Neural crest cell (in vitro differentiated cells): ENCODE measurements at places on chromosomes 6 and 20. TPM values are rescaled to one million over a fixed set of nuclear protein-coding genes. Genes with fewer than 3 reads are reported as not detected.

Gene SLC26A8
- 0.14 and 0.33 TPM in 2 replicates for total RNA-seq

- peak; percentile 71 for DNase-seq
Measured at GRCh38 chr20:64038565-64039292, 2.7 kb downstream of the C20orf204 start.

GRCh38 chr6:4775494-4776130, 592 bp upstream of the CDYL start:
- no peak for DNase-seq

Gene SNHG17
- total RNA-seq = 64.9 and 65.5 TPM in 2 replicates

DNA sequence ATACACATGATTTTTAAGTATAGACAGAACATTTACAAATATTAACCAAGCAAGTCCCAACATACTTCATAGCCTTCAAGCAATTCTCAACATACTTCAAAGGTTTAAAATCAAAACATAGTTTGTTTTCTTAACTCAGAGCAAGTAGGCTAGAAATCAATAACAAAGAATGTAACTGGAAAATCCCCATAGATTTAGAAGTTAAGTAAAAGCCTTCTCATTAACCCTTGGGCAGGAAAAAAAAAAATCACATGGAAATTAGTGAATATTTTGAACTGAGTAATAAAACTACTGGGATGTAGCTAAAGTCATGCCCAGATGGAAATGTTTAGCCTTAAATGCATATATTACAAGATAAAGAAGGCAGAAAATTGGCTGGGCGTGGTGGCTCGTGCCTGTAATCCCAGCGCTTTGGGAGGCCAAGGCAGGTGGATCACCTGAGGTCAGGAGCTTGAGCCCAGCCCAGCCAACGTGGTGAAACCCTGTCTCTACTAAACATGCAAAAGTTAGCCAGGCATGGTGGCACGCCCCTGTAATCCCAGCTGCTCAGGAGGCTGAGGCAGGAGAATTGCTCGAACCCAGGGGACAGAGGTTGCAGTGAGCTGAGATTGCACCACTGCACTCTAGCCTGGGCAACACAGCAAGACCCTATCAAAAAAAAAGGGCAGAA, 316.1 kb downstream of the TAF4 start:
- DNase-seq = no peak

Gene ENPP4
- total RNA-seq = 3.3 and 3.6 TPM in 2 replicates

Gene BFSP1
- total RNA-seq = 3.9 and 4.2 TPM in 2 replicates

- DNase-seq = no peak
Measured at GRCh38 chr6:33726696-33727095, 15.2 kb upstream of the UQCC2 start.

Gene HNF4A
- total RNA-seq = not detected in 2 replicates

DNA sequence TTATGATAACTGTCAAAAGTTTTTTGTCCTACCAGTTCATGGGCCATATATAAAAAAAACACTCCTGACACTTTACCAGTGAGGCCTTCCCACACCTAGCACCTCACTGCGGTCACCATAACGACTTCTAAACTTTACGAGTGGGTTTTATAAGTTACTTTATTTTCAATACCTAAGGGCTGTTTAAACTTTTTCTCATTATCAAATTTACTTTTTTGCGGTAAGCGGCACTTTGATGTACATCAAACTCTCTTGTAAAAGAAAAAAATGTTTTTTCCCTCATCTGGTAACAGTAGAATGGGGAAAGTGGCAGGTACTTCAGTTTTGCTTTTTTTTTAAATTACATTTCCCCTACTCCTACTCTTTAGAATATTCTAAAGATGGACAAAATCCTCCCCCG, 36.2 kb downstream of the FYN start:
- DNase-seq = no peak

GRCh38 chr6:89270951-89271721, 44.0 kb downstream of the GABRR2 start:
- DNase-seq = no peak

GRCh38 chr20:32064667-32065066, 12.6 kb downstream of the HCK start:
- DNase-seq = no peak

- DNase-seq = no peak
Measured at GRCh38 chr6:47135772-47136171, 93.6 kb upstream of the ADGRF1 start.

DNA sequence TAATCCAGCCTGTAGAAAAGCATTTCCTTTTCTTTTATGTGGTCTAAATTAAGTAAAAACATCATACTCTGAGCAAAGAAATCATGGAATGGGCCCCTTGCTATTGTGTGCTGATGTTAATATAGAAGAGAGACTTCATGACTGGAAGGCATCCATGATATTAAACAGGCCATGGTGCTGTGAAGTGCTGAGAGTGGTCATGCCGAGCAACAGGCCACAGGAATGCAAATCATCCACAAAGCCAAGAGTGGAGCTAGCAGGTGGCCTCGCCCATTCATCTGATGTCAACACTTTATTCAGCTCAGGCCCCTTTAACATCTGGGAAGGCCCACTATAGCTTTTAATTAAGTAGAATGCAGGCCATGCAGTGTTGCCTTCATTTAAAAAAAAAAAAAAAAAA, 115.2 kb upstream of the HMGCLL1 start:
- peak; percentile 3 for DNase-seq

Gene FNDC11
- 1.5 and 1.9 TPM in 2 replicates for total RNA-seq

GRCh38 chr6:39357998-39358686, 35.6 kb upstream of the KCNK16 start:
- no peak for DNase-seq

GRCh38 chr20:19110881-19111460, 101.5 kb upstream of the SLC24A3 start:
- no peak for DNase-seq

GRCh38 chr6:111644893-111645430, 39.3 kb upstream of the TRAF3IP2 start:
- DNase-seq = no peak

GRCh38 chr6:89927791-89928550, 33.7 kb downstream of the GJA10 start:
- DNase-seq = no peak

Gene MCCD1
- total RNA-seq = not detected in 2 replicates

Gene BTNL2
- not detected in 2 replicates for total RNA-seq

Gene SRSF12
- total RNA-seq = 21.9 and 23.5 TPM in 2 replicates

DNA sequence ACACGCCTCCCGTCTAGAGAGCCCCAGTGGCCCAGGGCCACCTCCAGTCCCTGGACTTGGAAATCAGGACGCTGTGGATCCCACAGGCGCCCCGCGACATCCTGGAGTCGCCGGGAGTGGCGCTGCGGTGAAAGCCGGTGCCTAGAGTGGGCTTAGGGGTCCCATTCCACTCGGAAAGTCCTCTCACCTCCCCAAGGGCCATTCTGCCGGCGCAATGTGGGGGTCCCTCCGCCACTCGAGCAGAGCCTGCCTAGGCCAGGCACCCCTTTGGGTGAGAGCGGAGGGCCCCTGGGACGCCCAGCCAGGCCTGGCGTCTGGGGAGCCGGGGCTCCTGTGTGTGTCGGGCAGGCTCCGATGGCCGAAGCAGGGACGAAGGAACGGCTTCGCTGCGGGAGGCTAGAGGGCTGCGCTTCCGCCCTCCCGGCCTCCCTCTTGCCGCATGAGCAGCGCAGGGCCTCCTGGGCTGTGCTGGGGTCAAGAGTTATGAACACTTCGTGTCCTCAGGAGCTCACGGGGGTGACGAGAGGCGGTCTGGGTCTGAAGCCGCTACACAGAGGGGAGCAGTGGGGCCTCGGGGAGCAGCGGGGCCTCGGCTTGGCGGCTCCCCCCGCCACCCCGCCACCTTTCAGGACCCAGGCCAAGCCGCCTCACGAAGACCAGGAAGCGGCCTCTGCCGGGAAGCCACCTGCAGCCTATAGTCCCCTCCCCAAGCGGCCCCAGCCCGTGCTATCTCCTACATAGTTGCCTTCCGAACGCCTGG, 13.6 kb downstream of the POU3F2 start:
- no peak for DNase-seq

Gene DLL1
- total RNA-seq = 53.9 and 59.8 TPM in 2 replicates

DNA sequence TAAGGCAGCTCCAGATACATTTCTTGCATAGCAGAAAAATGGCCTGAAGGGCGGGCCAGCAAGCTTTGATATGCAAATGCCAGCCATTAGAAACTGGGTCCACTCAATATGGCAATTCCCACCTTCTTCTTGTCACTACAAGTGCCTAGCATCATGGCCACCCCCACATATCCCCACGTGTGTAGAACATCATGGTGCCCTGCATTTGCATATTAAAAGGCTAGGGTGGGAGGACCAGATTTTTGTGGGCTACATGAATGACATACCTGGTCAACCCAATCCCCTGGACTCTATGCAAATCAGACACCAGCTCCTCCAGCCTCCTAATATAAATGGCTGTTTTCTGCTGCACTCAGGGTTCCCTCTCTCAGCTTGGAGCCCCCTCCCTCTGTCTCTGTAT, 31.7 kb downstream of the PLN start:
- no peak for DNase-seq
